Calu3 (cell line): ENCODE measurements at places on chromosomes 13 and 19. TPM values are rescaled to one million over a fixed set of nuclear protein-coding genes. Genes with fewer than 3 reads are reported as not detected.

The KLK12 gene
- total RNA-seq = not detected in 2 replicates

The IGSF23 gene
- not detected in 2 replicates for total RNA-seq

The ZNF431 gene
- 6.3 and 6.6 TPM in 2 replicates for total RNA-seq

The GPR18 gene
- not detected in 2 replicates for total RNA-seq

The ZNF808 gene
- not detected in 2 replicates for total RNA-seq
